ENCODE measurements at places on chromosomes 5 and 9.

- DNase-seq, result peak; percentile 57
Measured at GRCh38 chr5:100902440-100903038, 543 bp downstream of the ST8SIA4 start.

DNA sequence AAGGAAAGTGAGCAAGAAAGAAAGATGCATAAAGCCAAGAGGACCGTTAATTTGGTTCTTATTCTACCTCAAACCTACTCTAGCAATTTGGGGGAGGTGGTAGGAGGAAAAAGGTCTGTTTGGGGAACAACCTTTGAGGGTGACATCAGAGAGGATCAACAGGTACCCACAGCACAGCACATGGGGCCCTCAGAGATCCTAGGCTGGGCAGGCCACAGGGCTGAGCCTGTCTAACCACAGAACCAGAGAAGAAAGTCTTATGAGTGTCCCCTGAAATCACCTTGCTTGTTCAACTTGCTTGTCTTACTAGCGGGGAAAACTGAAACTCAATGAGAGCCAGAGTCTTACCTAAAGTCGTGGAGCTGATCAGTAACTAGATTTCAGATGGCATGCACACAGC lies 385.2 kb downstream of the SPOCK1 start:
- DNase-seq, result no peak

- no peak for DNase-seq
Measured at GRCh38 chr9:107883496-107884124, 394.0 kb upstream of the KLF4 start.

DNA sequence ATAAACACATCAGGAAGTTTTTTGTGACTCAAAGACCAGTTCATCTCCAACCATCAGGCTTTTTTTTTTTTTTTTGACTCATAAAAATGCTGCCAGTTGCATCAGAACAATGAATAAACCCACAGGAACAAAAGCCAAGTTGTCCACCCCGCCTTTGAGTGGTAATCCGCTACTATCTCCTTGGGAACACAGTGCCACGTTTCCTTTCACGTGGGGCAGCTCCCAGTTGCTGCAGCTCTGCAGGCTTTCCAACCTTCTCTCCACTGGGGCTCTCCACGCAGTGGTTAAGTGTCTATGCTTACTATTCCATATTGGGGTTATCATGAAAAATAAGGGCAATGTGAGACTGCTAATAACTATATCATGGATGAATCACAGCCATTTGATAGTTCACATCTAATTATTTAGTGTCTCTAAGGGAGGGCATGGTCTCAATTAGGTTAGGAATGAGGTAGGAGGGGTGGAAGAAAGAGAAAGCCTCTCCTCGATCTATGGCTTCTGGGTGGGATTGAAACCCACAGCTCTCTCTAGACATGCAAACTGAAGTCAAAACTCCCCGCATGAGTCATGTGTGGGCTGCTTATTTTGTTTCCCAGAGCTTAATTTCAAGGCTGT lies 55.8 kb upstream of the ACTBL2 start:
- DNase-seq, result no peak

DNA sequence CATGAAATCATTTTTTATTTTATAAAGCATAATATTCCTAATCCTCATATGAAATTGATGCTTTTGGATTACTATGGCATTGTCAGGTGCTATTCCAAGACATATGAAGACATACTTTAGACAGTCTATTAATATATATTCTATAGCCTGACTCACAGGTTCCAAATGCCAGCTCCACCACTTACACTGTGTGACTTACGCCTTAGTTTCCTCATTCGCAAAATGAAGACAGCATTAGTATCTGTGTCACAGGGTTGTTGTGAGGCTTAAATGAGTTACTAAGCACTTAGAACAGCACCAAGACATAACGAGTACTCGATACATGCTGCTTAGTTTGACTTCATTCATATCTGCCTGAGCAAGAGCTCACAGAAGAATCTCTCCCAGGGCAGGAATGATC lies 132.2 kb upstream of the PTGER4 start:
- DNase-seq, result no peak

- DNase-seq, result no peak
Measured at GRCh38 chr5:109452661-109453060, 42.9 kb upstream of the PJA2 start.

- no peak for DNase-seq
Measured at GRCh38 chr9:16417161-16417560, 453.3 kb downstream of the BNC2 start.

DNA sequence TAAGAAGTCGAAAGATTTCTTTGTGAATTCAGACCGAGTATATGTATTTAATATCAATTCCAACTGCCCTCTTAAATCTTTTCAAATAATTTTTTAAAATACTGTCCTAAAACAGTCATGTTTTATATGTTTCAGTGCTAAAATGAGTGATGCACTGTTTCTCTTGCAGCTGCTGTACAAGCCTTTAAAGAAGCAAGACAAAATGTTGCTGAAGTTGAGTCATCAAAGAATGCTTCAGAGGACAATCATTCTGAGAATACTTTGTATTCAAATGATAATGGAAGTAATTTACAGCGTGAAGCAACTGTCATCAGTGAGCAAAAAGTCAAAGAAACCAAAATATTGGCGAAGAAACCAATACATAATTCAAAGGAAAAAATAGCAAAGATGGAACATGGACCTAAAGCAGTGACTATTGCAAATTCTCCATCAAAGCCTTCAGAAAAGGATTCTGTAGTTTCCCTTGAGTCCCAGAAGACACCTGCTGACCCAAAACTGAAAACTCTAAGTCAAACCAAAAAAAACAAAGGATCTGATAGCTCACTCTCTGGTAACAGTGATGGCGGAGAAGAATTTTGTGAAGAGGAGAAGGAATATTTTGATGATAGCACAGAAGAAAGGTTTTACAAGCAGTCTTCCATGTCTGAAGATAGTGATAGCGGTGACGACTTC lies 58.0 kb downstream of the LOX start:
- no peak for DNase-seq

- no peak for DNase-seq
Measured at GRCh38 chr5:102758576-102758975, 3.5 kb downstream of the PAM start.

DNA sequence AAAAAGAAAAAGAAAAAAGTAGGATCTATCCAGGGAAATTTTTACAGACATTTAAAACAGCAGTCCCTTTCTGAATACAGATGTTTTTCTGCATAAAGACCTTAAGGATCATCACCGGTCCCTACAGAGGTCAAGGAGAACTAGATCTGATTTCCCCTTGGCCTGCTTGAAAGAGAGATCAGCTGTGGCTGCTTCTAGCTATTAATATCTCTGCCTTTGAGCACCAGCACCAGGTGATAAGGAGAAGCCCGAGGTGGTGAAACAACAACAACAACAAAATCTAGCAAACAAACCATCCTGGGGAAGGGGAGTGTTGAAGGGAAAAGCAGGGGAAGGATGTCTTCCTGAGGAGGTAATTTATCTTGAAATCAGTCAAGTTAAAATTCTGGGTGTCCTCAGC lies 42.1 kb downstream of the ZNF366 start:
- DNase-seq, result no peak

- no peak for DNase-seq
Measured at GRCh38 chr5:36502608-36503007, 103.8 kb upstream of the SLC1A3 start.

DNA sequence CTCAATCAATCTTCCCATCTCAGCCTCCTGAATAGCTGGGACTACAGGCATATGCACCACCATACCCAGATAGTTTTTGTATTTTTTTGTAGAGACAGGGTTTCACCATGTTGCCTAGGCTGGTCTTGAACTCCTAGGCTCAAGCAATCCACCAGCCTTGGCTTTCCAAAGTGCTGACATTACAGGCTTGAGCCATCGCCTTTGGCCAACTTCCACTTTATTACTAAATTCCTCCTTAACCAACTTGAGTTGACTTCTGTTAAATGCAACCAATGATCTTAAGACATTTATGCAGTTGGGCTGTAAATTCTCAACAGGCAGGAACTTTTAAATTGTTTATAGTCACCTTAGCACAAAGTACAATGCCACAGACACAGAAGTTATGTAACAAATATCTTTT lies 2.8 kb downstream of the LARS1 start:
- no peak for DNase-seq

DNA sequence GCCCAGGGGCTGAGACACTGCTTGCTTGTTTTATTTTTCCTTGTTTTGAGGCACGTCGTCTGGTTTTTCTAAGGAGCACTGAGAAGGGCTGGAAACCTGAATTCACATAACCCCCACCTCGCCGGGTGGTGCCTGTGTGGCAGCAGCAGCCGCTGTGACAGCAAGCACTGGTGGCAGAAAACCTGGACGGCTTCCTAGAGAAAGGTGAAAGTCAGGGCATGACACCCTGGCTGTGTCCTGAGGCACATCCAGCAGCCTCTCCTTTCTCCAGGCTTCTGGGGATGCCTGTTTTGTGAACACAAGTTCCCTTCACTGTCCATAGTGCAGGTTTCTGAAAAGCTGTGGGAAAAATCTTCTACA lies 29.2 kb downstream of the MRPL36 start:
- DNase-seq, result no peak

- no peak for DNase-seq
Measured at GRCh38 chr9:123107639-123108285, 74.3 kb downstream of the GPR21 start.

DNA sequence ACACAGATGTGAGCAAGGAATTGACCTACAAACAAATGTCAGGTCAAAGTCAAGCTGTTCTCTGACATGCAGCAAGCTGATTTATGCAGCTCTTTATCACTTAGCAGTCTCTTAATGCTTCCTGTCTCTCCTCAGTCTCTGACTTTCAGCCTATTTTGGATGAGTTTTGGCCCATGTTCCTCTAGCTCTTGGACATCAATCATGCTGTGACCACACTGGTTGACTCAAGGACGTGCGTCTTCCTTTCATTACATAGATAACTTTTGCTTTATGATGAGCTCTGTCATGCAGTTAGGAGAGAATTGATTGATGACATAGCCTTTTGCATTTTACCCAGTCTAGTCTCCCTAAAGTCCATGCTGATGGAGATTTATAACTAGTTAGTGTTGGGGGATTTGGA lies 9.4 kb upstream of the REEP5 start:
- no peak for DNase-seq

- DNase-seq, result no peak
Measured at GRCh38 chr5:76555114-76555513, 68.1 kb downstream of the F2RL2 start.

DNA sequence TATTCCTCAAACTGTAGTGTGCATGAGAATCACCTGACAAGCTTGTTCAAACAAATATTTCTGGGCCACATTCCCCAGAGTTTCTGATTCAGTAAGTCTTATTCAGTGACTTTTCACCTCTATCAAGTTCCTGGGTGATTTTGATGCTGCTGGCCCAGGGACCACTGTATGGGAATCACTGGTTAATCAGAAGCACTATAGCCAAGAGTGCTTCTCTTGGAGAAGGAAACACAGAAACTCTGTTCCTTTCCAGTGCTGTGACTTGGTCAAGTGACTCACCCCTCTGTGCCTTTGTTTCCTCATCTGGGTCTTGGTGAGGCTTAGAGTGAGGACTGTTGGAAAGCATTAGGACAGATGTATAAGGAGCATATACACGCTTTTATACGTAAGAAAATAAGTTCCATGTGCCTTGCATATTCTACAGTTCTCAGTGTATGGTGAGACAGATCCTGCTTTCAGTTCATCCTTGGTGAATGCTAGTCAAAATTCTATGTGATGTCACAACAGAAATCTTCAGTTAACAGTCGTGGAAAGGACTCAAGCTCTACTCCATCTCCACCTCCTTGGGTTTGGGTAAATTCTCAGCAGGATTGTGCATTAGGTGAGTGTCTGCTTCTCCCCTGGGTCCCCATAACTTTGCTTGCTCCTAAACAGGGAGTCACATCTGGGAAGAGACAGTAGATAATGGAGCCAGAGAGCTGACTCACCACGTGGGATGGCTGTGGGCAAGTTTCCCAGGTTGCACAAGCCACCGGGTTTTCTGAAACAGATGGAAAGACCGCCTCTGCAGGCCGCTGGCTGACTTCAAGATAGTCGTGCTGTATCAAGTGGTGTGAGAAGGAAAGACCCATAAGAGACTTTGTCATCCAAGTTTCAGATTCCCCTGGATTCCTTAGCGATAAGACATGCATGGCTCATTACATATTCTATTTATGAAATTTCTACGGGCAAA lies 117.0 kb downstream of the NXNL2 start:
- DNase-seq, result no peak

DNA sequence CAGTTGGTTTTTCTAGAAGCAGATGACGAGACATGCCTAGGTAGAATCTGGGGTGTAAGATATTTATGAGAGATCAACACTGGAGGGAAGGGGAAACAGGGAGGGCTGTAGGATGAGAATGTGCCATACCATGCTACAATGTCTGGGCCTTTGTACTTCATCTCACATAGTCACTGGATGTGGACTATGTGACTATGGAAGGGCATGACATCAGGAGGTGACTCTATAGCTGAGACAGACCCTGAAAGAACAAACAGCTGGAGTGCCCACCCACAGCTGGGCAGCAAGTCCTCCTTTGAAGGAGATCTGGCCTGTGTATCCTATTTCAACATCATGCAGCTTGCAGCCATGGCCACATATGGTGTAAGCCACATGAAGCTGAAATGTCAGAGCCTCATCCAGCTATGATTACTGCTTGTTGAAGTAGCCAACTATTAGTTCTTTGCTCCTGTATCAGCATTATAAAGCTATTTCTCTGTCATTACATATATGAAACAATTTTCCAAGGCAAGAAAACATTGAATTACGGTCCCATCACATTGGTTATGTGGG lies 46.2 kb upstream of the KIF2A start:
- DNase-seq, result no peak

GRCh38 chr5:112124788-112125187 lies 294.3 kb downstream of the EPB41L4A start:
- no peak for DNase-seq

DNA sequence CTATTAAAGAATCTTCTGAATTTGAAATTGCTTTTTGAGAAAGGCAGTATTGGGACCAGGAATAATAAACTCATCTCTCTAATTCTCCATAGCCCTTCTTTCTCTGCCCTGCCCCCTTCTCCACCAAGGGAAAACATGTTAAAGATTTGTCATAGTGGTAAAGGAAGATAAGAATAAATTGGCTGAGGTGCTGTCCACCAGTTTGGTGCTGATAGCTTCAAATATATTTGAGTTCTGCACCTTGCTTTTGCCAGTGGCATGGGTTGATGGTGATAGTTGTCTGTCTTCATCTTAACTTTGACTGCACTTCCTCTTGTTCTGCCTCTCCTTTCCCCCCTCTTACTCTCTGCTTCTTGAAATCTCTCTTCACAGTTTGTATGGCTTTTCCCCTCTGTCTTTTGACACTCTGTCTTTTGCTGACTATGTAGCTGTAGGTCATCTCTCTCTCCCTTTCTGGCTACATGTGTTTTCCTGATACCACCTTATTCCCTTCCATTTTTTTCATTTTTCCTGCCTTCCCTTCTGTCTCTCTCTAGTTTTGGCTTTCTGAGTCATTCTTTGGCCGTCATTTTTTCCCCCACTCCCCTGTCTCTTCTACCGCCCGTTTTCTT lies 56.6 kb downstream of the NDUFS4 start:
- DNase-seq, result no peak

GRCh38 chr9:124764774-124765438 lies 6.2 kb downstream of the NR6A1 start:
- peak; percentile 10 for DNase-seq
